T-helper 17 cell (primary cell): ENCODE measurements at places on chromosomes 7 and 10. TPM values are rescaled to one million over a fixed set of nuclear protein-coding genes. Genes with fewer than 3 reads are reported as not detected.

DNA sequence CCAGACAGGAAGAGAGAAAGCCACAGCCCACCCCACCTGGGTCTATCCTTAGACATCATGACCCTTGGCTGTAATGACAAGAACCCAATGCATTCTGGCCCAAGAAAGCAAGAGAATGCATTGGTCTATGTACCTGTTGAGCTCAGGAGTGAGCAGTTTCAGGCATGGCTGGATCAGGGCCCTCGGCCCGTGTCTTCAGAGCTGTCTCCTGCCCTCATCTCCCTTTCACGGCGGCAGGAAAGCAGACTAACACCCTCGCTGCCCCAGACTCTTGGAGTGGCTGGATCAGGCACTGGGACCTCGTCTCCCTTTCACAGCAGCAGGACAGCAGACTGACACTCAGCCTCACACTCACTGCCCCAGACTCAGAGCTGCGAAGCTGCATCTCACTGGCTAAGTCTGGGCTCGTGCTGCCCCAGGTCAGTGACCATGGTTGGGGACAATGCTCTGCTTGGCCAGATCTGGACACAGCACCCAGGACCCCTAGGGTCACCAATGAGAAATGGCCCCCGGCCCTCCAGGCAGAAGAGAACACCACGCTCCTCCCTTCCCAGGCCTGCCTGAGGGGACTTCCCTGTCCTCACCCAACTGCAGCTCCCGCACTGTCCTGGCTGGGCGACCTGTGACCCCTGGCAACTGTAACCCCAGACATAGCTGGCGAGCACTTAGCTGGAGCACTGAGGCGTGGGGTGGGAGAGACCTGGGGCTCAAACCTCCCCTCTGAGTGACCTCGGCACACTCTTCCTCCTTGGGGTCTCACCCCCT lies 12.9 kb upstream of the PDGFA start:
- no peak overlapping the region for H3K27ac ChIP-seq
- H3K36me3 ChIP-seq = peaks cover 2% of the 10 kb centered on the region
- H3K4me1 ChIP-seq = peaks cover 2% of the 10 kb centered on the region
- H3K4me3 ChIP-seq = no peak overlapping the region
- no peak for DNase-seq

DNA sequence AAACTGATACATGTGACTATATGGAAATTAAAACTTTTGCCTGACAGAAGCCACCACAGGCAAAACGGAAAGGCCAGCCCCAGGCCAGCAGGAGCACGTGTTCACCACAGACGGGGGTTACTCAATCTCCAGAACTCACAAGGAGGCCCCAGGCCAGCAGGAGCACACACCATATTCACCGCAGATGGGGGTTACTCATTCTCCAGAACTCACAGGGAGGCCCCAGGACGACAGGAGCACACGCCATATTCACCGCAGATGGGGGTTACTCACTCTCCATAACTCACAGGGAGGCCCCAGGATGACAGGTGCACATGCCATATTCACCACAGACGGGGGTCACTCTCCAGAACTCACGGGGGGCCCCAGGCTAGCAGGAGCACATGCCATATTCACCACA lies 61.5 kb downstream of the NKX6-2 start:
- H3K27ac ChIP-seq = no peak overlapping the region
- H3K4me1 ChIP-seq = peaks cover 4% of the 10 kb centered on the region
- no peaks in the 10 kb centered on the region for H3K27me3 ChIP-seq
- DNase-seq = no peak

GRCh38 chr10:49335364-49335972 lies 36.5 kb downstream of the C10orf71 start:
- H3K4me1 ChIP-seq = peaks cover 3% of the 10 kb centered on the region
- DNase-seq = no peak
- no peaks in the 10 kb centered on the region for H3K36me3 ChIP-seq
- peak overlapping the region; percentile 3 for H3K4me3 ChIP-seq
- peak overlapping the region; percentile 0 for H3K27ac ChIP-seq

Gene CPA1
- total RNA-seq = not detected

Gene MINDY4
- 1.6 TPM for total RNA-seq

DNA sequence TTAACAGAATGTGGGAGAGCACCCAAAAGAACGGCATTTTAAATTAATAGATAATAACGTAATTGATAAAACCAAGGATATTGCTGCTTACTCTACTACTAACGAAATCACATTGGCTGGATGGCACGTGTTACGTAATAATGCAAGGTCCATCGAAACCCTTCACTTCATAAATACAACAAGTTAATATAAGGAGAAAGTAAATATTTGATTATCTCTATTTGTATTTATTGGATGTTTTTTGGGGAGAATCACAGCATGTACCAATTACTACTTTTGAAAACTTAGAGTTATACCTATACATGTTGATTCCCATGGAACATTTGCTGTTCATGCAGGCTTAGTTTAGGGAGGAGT lies 1.6 kb downstream of the PRKG1 start:
- DNase-seq = no peak
- H3K36me3 ChIP-seq = no peaks in the 10 kb centered on the region
- H3K27me3 ChIP-seq = peaks cover 54% of the 10 kb centered on the region
- H3K4me1 ChIP-seq = peaks cover 7% of the 10 kb centered on the region

Gene KLF14
- total RNA-seq = not detected

- no peak for DNase-seq
- peak overlapping the region; percentile 79 for H3K4me3 ChIP-seq
- peaks cover 32% of the 10 kb centered on the region for H3K4me1 ChIP-seq
- no peak overlapping the region for H3K27ac ChIP-seq
- peaks cover 2% of the 10 kb centered on the region for H3K36me3 ChIP-seq
Measured at GRCh38 chr7:132577206-132578049, 1.2 kb upstream of the PLXNA4 start.

GRCh38 chr10:111973306-111973705 lies 210.3 kb downstream of the GPAM start:
- no peak overlapping the region for H3K4me3 ChIP-seq
- no peak overlapping the region for H3K27ac ChIP-seq
- no peaks in the 10 kb centered on the region for H3K36me3 ChIP-seq
- H3K4me1 ChIP-seq = no peaks in the 10 kb centered on the region
- H3K27me3 ChIP-seq = no peaks in the 10 kb centered on the region
- DNase-seq = no peak

- no peaks in the 10 kb centered on the region for H3K36me3 ChIP-seq
- peaks cover 40% of the 10 kb centered on the region for H3K27me3 ChIP-seq
- no peaks in the 10 kb centered on the region for H3K4me1 ChIP-seq
- H3K4me3 ChIP-seq = no peak overlapping the region
- DNase-seq = no peak
- no peak overlapping the region for H3K27ac ChIP-seq
Measured at GRCh38 chr10:33631991-33632390, 297.5 kb upstream of the NRP1 start.

Gene GPNMB
- not detected for total RNA-seq

- H3K27me3 ChIP-seq = peaks cover 24% of the 10 kb centered on the region
- no peak overlapping the region for H3K4me3 ChIP-seq
- no peaks in the 10 kb centered on the region for H3K4me1 ChIP-seq
Measured at GRCh38 chr7:158353606-158354570, 233.7 kb downstream of the PTPRN2 start.

DNA sequence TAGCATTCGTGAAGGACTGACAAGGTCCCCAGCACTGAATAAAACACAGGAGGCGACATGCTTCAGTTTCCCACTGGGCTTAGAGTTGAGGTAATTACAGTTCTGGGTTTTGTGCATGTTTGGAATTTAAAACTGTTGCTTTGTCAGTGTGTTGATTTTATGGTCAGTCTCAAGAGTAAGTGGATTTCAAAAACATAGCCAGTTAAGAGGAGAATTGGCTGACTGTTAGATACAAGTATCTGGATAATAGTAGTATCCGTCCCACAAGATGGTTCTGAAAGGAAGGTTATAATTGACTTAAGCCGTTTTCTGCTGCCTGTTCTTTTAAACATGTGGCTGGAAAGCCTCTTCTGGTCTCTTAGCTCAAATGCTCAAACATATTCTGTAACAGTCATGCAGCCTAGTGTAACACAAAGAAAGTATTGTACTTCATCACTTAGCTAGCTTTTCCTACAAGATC lies 170.9 kb downstream of the POLR1F start:
- no peaks in the 10 kb centered on the region for H3K27me3 ChIP-seq
- DNase-seq = no peak
- H3K36me3 ChIP-seq = no peaks in the 10 kb centered on the region
- H3K27ac ChIP-seq = no peak overlapping the region

GRCh38 chr10:126373147-126373546 lies 15.1 kb downstream of the ADAM12 start:
- H3K4me3 ChIP-seq = no peak overlapping the region
- H3K36me3 ChIP-seq = no peaks in the 10 kb centered on the region
- H3K4me1 ChIP-seq = no peaks in the 10 kb centered on the region
- H3K27ac ChIP-seq = no peak overlapping the region
- no peak for DNase-seq

- H3K27me3 ChIP-seq = no peaks in the 10 kb centered on the region
- no peak for DNase-seq
- H3K4me1 ChIP-seq = no peaks in the 10 kb centered on the region
Measured at GRCh38 chr10:125886914-125887512, 5.9 kb upstream of the DHX32 start.

DNA sequence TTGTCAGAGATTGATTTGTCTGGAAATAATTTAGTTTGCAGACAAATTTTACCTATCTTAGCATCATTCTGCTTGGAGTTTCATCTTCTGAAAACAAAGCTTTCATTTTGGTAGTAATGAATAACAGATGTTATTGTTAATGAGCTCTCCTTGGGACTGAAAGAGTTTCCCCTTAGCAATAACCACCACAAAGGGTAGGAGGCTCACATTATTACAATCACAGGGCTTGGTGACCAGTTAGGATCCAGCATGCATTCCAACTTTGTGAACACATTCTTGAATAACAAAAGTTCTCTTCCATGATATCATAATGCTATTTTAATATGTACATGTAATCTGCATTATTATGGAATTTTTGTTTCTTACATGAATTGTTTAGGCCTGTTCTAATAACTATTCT lies 148.8 kb upstream of the VWC2 start:
- no peaks in the 10 kb centered on the region for H3K4me1 ChIP-seq
- DNase-seq = no peak
- H3K4me3 ChIP-seq = no peak overlapping the region
- no peak overlapping the region for H3K27ac ChIP-seq
- no peaks in the 10 kb centered on the region for H3K36me3 ChIP-seq

DNA sequence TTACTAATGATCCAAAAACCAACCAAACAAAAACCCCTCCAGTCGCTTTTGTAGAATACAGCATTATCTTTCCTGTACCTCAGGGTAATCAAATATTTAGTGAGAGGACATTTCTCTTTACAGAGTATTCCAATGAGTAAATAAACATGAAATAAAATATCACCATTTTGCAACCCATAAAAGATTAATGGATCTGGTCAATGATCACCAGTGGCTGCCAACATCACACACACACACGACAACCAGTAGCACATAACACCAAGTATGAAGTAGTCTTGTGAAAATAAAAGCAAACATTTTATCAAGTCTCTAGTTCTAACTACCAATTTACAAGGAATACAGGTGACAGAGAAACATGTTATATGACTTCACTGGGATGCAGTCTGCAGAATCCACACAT lies 188.6 kb upstream of the IMMP2L start:
- no peak overlapping the region for H3K27ac ChIP-seq
- H3K4me3 ChIP-seq = no peak overlapping the region
- H3K27me3 ChIP-seq = peaks cover 25% of the 10 kb centered on the region
- DNase-seq = no peak

DNA sequence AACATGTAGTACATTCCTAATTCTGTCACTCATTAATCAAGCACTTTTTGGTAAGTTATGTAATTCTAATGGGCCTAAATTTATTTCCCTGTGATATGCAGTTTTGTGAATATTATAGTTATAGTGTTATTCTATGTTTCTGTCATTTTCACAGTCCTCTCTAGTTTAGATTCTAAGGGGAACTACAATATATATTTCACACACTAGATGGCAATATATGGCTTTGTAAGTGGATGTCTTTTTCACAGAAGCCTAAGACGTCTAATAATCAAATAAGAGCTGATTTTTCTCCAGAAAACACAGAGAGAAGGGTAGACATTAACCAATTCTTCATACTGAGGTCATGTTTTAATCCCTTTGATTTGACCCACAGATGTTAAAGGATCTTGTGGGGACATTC lies 18.0 kb downstream of the RNLS start:
- H3K4me3 ChIP-seq = no peak overlapping the region
- no peak for DNase-seq
- H3K4me1 ChIP-seq = peaks cover 13% of the 10 kb centered on the region
- peaks cover 3% of the 10 kb centered on the region for H3K36me3 ChIP-seq

Gene PRR15
- not detected for total RNA-seq

Gene NPC1L1
- total RNA-seq = 0.08 TPM

GRCh38 chr7:121195874-121196273 lies 132.9 kb upstream of the WNT16 start:
- peaks cover 32% of the 10 kb centered on the region for H3K27me3 ChIP-seq
- H3K36me3 ChIP-seq = no peaks in the 10 kb centered on the region
- DNase-seq = no peak
- no peaks in the 10 kb centered on the region for H3K4me1 ChIP-seq
- no peak overlapping the region for H3K27ac ChIP-seq

DNA sequence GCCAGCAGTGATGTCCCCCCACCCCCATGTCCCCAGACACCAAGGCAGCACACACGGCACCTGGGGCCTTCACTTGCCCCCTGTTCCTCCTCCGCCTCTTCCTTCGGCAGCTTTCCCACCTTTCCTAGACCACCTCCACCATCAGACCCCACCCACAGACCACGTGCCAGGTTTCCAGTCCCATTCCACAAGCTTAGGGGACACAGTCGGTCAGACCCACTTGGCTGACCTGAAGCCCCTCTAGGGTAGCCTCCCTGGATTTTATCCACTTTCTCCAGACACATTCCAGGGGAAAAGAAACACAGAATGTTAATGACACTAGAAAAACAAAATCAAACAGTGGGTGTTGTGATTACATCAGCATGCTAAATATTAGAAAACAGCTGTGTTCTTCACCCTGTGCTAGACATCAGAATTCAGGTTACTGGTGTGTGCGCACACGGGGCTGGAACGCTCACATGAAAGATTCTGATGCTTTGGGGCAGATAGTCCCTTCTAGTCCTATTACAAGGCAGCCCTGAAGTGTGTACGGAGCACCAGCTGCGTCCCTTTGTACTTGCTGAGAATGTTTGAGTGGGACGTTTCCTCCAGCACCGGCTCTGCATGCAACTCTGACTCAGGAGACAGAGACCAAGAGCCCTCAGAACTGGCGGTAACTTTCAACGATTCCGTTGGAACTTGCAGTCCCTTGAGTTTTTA lies 75.5 kb upstream of the PPP2R2D start:
- H3K36me3 ChIP-seq = no peaks in the 10 kb centered on the region
- no peak for DNase-seq
- H3K4me3 ChIP-seq = no peak overlapping the region
- H3K27me3 ChIP-seq = peaks cover 19% of the 10 kb centered on the region
- no peaks in the 10 kb centered on the region for H3K4me1 ChIP-seq

Gene CHCHD3
- 33.0 TPM for total RNA-seq

Gene ITPRID1
- not detected for total RNA-seq

DNA sequence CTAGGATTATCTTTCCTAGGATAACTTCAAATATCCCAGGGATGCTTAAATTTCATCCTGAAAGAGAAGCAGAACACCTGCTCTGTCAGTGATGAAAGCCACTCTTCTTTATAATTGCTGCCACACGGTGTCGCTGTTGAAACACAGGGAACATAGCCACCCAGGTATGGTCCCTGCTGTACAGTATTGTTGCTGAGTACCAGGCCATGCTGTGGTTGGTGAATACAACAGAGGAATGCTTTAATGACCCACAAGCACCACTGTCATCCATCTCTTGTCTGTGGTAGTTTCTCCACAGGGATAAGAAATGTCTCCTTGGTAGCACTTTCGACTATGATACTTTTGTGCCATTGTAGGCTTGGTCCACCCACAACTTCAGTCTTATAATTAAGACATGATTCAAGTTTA lies 70.6 kb upstream of the STARD3NL start:
- H3K27me3 ChIP-seq = peaks cover 28% of the 10 kb centered on the region
- H3K4me3 ChIP-seq = no peak overlapping the region
- peaks cover 5% of the 10 kb centered on the region for H3K4me1 ChIP-seq
- H3K27ac ChIP-seq = no peak overlapping the region
